ENCODE measurements at places on chromosomes 1 and 21. TPM values are rescaled to one million over a fixed set of nuclear protein-coding genes. Genes with fewer than 3 reads are reported as not detected.

GRCh38 chr1:44236490-44237272 is 23.4 kb downstream of the DMAP1 start:
- peak; percentile 38 for DNase-seq
- peaks cover 43% of the 10 kb centered on the region for H3K4me1 ChIP-seq
- no peak overlapping the region for H3K27ac ChIP-seq
- H3K36me3 ChIP-seq, result no peaks in the 10 kb centered on the region
- no peak overlapping the region for H3K4me3 ChIP-seq
- no peaks in the 10 kb centered on the region for H3K27me3 ChIP-seq

GRCh38 chr1:94772230-94772641 is 47.9 kb upstream of the SLC44A3 start:
- H3K27ac ChIP-seq, result no peak overlapping the region
- H3K4me1 ChIP-seq, result no peaks in the 10 kb centered on the region
- H3K36me3 ChIP-seq, result no peaks in the 10 kb centered on the region

DNA sequence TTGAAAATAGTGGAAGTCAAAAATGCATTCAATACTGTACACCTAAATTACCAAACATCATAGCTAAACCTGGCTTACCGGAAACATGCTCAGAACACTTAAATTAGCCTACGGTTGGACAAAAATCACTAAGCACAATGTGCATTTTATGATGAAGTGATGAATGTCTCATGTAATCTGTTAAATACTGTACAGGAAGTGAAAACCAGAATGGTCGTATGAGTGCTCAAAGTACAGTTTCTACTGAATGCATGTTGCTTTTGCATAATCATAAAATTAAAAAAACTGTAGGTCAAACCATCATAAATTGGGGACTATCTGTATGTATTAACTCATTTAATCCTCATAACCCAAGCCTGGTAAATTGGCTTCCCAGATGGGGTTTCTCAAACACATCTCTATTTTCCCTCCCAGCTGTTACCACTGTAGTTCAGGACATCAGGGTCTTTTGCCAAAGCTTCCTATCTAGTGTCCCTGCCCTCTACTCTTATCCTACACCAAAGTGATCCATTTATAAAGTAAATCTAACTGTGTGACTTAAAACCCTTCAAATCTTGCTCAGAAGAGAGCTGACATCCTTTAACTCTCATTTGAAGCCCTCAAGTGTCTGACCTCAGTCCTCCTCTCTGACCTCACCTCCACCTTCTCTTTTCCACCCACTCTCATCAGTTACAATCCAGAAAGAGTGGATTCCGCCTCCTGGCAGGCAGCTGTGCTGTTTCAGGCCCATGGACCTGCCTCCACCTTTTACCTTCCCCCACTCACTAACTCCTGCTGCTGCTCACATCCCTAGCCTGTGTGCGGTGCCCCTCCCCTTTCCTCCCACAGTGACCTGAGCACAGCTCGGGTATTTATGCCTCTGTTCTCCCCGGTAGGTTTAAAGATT is 356.4 kb upstream of the ST6GALNAC5 start:
- H3K4me3 ChIP-seq, result no peak overlapping the region
- H3K27me3 ChIP-seq, result no peaks in the 10 kb centered on the region
- no peak for DNase-seq
- no peaks in the 10 kb centered on the region for H3K4me1 ChIP-seq

DNA sequence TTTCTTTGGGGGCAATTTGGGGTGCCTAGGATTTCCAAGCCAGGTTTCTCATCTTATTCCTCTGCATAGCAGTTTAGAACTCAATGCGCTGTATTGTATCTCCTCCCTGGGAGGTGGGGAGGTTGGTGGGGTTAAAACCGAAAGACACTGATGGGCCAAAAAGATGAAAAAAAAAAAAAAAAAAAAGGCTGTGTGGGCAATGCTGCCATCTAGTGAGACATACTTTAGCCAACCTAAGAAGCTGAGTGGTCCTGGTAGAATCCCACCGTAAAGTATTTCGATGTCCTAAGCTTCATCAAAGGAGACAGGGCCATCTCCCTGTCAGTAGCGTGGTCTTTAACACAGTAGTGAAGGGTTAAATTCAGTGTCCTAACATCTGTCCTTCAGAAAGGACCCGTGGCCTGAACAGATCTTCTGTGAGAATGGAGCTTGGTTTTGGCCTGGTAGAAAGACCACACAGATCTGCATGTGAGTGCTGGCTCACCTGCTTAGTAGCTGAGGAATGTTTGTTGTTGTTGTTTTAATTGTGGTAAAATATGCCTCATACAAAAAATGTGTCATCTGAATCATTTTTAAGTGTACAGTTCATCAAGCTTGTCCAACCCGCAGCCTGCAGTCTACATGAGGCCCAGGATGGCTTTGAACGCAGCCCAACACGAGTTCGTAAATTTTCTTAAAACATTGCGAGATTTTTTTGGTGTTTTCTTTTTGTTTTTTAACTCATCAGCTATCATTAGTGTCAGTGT is 226.2 kb downstream of the KIF26B start:
- no peaks in the 10 kb centered on the region for H3K4me1 ChIP-seq
- no peak for DNase-seq
- H3K27me3 ChIP-seq, result peaks cover 4% of the 10 kb centered on the region
- no peak overlapping the region for H3K27ac ChIP-seq

Gene LRRC8C
- 2.4 TPM for total RNA-seq

DNA sequence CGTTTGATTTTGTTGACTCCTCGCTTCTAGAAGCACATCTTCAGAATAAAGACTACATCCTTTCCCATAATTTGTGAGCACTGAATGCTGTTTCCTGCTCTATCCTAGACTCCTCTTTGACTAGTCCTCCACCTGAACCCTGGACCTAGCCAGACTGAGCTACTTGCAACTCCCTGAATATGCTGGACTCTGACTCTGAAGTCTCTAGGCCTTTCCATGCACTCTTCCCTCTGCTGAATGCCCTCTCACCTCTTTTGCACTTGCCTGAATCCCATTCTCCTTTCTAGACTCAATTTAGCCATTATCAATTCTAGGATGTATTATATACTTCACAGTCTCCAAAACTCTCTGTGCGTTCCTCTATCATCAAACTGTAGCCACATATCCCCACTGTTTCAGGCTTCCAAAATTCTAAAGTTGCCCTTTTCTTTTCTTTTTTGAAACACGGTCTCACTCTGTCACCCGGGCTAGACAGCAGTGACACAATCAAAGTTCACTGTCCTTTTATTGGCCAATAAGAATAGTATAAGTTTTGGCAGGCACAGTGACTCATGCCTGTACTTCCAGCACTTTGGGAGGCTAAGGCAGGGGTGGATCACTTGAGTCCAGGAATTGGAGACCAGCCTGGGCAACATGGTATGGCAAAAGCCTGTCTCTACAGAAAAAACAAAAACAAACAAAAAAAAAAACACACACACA is 127.0 kb downstream of the LTN1 start:
- H3K27me3 ChIP-seq, result no peaks in the 10 kb centered on the region
- H3K27ac ChIP-seq, result no peak overlapping the region
- no peak overlapping the region for H3K4me3 ChIP-seq
- H3K36me3 ChIP-seq, result no peaks in the 10 kb centered on the region
- H3K4me1 ChIP-seq, result no peaks in the 10 kb centered on the region

- H3K27ac ChIP-seq, result no peak overlapping the region
- H3K4me1 ChIP-seq, result no peaks in the 10 kb centered on the region
- no peak for DNase-seq
- H3K4me3 ChIP-seq, result no peak overlapping the region
These were observed 20.6 kb upstream of the PPM1J start for GRCh38 chr1:112735752-112736151.

Gene SLC35D1
- 10.0 TPM for total RNA-seq

Gene RNU1-1
- total RNA-seq, result not detected

DNA sequence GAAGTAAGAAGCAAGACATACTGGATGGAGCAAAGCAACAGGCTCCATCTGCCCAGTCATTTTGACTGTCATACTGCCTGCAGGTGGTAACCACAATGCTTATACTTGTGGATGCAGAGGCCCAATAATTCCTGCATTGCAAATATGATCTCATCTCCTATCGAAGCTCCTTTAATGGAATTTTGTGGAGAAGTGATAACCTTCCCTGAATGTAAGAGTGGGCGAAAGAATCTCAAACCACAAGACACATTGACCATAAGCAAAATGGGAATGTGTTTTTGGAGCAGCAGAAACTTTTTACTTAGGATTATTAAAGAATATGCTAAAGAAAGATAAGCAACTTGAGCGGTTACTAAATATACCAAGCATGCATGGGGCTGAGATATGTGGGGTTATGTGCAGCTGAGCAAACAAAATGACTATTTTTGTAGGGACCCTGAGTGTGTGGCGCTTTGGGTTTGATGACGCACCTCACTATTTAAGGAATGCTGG is 77.4 kb upstream of the BACH1 start:
- no peak overlapping the region for H3K27ac ChIP-seq
- H3K4me1 ChIP-seq, result peaks cover 2% of the 10 kb centered on the region

Gene KPRP
- not detected for total RNA-seq

Gene LCE1E
- total RNA-seq, result not detected

Gene PGLYRP3
- total RNA-seq, result not detected

GRCh38 chr1:98030483-98030882 is 109.6 kb upstream of the DPYD start:
- H3K4me1 ChIP-seq, result no peaks in the 10 kb centered on the region
- no peak overlapping the region for H3K27ac ChIP-seq
- no peak for DNase-seq
- no peaks in the 10 kb centered on the region for H3K27me3 ChIP-seq

Gene PRKAA2
- total RNA-seq, result 8.9 TPM

DNA sequence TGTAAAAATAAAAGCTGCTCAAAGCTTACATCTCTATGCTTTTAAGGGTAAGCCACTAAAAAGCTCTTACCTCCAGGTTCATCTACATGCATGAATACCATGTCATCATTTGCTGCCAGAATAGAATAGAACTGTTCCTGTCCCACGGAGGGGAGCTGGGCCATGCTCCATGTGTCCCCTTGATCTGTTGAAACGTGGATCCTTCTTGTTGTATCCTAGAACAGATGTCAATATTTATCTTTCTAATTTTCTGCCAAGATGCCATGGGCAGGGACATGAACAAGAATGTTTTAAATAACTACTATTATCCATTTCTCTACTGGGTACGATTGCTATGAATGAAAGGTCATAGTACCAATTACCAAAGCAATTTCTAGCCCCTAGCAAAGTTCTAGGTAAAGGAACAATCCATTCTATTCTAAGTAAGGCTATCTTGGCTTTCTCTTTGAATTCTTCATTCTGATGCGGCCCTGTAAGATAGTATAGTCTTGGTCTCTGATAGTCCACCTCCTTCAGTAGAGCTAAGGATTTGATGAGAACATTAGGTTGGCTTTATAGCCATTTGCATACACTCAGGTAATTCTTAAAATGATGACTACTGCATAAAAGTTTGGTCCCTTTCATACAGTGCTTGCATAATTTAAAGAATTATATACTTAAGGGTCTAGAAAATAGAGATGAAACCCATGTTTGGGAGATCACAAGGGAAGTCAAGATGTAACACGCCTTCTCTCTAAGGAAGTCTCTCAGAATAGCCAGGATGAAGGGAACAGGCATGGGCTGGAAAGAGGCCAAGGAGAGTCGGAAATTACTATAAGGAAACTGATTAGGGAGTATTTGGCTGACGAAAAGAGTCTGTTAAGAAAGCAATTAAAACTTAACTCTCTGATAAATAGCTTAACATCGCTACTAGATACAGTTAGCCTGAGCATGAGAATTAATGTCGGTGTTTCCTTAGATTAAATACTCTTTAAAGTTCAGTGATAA is 35.4 kb upstream of the MYBPHL start:
- no peak overlapping the region for H3K27ac ChIP-seq
- H3K4me3 ChIP-seq, result no peak overlapping the region
- no peaks in the 10 kb centered on the region for H3K4me1 ChIP-seq
- peaks cover 37% of the 10 kb centered on the region for H3K36me3 ChIP-seq

Gene CD101
- 5.7 TPM for total RNA-seq

Gene SLC37A1
- total RNA-seq, result 80.8 TPM

Gene RPTN
- not detected for total RNA-seq

DNA sequence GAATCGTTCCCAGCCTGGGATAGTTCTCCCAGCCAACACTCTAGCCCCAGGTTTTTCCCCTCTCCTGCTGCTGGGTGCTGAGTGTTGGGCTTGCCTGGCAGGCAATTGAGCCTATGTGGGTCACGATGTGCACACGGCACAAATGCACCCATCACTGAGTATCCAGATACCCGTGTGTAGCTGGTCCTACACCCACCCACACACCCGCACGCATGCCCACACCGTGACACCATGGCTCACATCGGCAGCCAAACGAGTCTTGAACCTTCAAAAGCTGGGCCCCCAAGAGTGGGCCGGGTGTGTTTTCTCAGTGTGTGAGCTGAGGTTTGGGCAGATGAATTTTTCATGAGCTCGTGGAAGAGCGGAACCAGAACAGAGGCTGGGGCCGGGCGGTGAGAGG is 188.5 kb downstream of the GRIK3 start:
- no peaks in the 10 kb centered on the region for H3K4me1 ChIP-seq
- H3K27ac ChIP-seq, result no peak overlapping the region
- no peak for DNase-seq
- no peak overlapping the region for H3K4me3 ChIP-seq

GRCh38 chr1:204771358-204771757 is 85.8 kb upstream of the LRRN2 start:
- no peaks in the 10 kb centered on the region for H3K4me1 ChIP-seq
- no peak overlapping the region for H3K27ac ChIP-seq
- no peaks in the 10 kb centered on the region for H3K36me3 ChIP-seq
- H3K4me3 ChIP-seq, result no peak overlapping the region
- H3K27me3 ChIP-seq, result peaks cover 50% of the 10 kb centered on the region

Gene RAP1GAP
- 14.1 TPM for total RNA-seq

Gene TEX38
- total RNA-seq, result not detected

- H3K36me3 ChIP-seq, result no peaks in the 10 kb centered on the region
- H3K27ac ChIP-seq, result peak within 1 kb of the TSS; percentile 96
- no peaks in the 10 kb centered on the region for H3K27me3 ChIP-seq
- peak within 1 kb of the TSS; percentile 98 for H3K4me3 ChIP-seq
- DNase-seq, result peak; percentile 73
These were observed at the start of gene VANGL1 for GRCh38 chr1:115641762-115642167. Gene VANGL1, plus strand, starts transcription at chr1:115641970. Its CDS starts 9,444 bp downstream, at chr1:115651414.

- no peak overlapping the region for H3K27ac ChIP-seq
- H3K36me3 ChIP-seq, result no peaks in the 10 kb centered on the region
- H3K4me1 ChIP-seq, result no peaks in the 10 kb centered on the region
These were observed 2.8 kb upstream of the CELA2A start for GRCh38 chr1:15453734-15454133.
